ENCODE measurements at places on chromosomes 7 and 10. TPM values are rescaled to one million over a fixed set of nuclear protein-coding genes. Genes with fewer than 3 reads are reported as not detected.

Gene MRLN
- total RNA-seq = not detected

Gene FAM180A
- total RNA-seq = 0.85 TPM

Gene PLAC9
- 3.8 TPM for total RNA-seq

Gene MOGAT3
- total RNA-seq = not detected

Gene SPAG6
- not detected for total RNA-seq

Gene CFAP70
- total RNA-seq = 1.7 TPM

Gene OR9A2
- not detected for total RNA-seq

Gene TMEM229A
- 0.17 TPM for total RNA-seq

Gene PAPSS2
- total RNA-seq = 12.4 TPM

Gene PAPOLB
- not detected for total RNA-seq
